Lower lobe of right lung (tissue), 2 donors: ENCODE measurements at places on chromosomes 7 and 10. TPM values are rescaled to one million over a fixed set of nuclear protein-coding genes. Genes with fewer than 3 reads are reported as not detected.
A peak's percentile ranks its signal among the peaks of the same experiment; 100 is the strongest.

GRCh38 chr7:139850906-139851305, 21.8 kb downstream of the TBXAS1 start:
- no peak for DNase-seq

DNA sequence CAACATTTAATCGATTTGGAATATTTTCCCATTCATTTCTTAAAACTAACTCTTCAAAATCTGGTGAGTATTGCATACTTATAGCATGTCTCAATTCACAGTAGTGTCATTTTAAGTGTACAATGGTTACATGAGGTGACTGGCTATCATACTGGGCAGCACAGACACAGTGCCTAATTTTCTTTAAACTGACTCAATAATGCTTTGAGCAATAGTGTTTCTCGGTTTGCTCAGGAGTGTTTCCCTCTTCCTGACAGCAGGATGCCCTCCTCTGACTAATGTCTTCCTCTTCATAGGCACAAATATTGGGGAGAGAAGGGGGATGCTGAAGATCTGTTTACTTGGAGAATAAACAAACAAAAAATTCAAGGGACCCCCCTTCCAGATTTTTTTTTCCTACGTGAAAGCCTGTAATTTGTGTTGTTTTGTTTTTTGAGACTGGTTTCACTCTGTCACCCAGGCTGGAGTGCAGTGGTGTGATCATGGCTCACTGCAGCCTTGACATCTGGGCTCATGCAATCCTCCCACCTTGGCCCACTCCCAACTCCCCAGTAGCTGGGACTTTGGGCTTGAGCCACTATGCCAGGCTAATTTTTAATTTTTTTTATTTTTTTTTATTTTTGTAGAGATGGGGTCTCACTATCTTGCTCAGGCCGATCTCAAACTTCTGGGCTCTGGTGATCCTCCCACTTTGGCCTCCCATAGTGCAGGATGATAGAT, 2.2 kb downstream of the MRC1 start:
- no peak for DNase-seq

CYP2E1 gene
- total RNA-seq, result 0.86 TPM

- no peak for DNase-seq
Observed at GRCh38 chr7:34277803-34278199, 372.5 kb downstream of the BMPER start.

TMED4 gene
- 71.9 TPM for total RNA-seq

SFRP4 gene
- total RNA-seq, result 4.8 TPM

DNA sequence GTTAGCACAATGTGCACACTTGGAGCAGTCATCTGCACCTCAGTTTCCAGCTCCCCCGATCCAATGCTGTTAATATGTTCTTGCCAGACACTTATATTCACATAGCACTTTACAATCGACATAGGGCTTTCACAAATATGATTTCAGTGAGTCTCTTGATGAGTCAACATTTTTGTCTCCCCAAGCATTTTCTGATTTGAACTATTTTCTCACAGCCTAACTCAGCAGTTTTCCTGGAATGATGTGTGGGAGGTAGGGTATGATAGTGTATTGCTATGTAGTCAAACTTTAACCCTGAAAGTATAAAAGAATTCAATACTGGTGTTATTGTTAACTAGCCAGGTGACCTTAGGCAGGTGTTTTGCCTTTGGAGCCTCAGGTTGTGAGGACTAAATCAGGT, 82.5 kb upstream of the LRGUK start:
- no peak for DNase-seq

- peak; percentile 91 for DNase-seq
Observed at GRCh38 chr7:116952635-116953371, 498 bp upstream of the ST7 start.

- no peak for DNase-seq
Observed at GRCh38 chr7:82443036-82443546, 486 bp downstream of the CACNA2D1 start.

DNA sequence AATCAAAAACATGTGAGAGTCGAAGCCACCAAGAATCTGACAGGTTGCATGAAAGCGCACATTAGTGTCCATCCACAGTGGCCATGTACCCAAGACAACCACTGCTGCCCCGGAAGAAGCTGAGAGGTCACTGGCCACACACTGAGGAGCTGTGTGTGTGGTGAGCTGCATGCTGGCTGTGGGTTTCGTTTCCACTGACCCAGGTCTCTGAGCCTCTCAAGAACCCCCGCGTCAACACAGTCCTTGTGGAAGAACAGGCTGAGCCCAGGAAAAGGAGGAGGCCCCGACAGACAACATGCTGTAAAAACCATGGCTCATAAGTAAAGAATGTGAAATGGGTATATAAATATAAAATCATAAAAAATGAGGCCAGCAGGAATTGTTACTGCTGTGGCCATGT, 8.2 kb downstream of the VIPR2 start:
- DNase-seq, result no peak

GRCh38 chr10:85008488-85009184, 680.2 kb downstream of the CCSER2 start:
- no peak for DNase-seq

DNA sequence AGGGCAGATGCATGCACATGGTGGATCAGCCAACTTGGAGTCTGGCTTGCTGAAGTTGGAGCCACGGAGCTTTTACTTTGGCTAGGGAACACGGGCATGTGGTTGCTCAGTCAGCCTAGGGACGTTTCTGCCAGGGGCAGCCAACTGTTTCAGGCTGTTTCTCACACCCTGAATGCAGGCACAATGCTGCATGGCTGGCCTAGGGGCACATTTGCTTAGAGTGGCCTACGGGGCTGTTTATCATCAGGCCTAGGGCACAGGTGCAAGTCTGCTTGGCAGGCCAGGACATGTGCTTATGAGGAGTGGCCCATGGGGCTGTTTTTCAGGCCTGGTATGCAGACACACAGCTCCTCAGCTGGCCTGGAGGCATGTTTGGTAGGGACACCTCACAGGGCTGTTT, 107.4 kb downstream of the GSAP start:
- no peak for DNase-seq

DNA sequence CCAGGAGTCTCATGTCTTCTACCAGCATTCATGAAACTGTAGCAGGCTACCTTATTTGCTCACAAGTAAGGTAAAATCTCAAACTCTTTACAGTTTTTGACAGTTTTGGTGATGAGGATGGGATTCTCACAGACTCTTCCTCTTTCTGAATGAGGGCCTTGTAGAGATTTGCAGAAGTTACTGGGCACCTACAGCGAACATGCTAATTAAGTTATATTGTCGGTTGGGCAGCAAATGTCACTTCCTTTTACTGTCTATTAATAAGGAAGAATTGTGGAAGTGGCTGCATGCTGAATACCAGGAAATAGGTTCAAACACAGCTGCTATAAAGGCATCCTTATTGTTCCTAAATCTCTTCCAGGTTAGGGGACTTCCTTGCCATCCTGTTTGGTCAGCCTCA, 189.6 kb downstream of the DNAJC1 start:
- no peak for DNase-seq

ZFYVE27 gene
- 28.3 TPM for total RNA-seq

- no peak for DNase-seq
Observed at GRCh38 chr10:70162151-70162891, 8.0 kb downstream of the SAR1A start.

DNA sequence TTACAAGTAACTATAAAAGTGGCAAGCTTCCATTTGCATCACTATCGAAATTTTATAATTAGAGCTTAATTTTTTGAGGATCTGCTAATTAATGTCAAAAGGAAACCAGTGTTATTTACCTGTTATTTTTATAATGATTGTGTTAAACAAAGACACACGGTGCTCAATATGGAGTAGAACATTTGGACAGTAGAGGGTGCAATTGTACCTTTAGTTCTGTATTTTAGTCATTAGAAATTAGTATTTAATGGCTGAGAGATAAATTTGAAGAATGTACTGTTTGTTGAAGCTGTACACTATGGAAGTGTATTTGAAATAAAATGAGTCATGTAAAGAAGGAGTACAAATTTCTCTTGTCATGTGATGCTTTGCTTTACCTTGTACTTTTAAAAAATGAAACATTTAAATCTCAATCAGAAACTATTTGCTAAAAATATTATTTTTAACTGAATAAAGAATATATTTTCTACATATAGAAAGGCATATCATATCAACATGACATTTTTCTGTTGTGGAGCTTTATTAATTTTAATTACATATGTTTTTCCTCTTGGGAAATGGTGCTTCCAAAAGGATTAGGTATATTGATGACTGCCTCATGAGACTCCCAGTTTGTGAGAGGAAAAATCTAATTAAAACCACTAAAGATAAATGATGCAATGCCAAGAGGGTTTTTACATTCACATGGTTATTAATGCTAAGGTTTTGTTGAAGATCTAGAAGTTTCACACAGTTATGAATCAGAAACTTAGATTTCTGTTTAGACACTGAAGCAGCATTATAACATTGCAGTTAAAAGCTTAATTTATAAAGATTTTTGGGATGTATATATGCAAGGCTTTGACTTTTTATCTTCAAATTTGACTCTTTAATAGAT, 10.4 kb upstream of the PRKG1 start:
- DNase-seq, result no peak

SFTPD gene
- total RNA-seq, result 630 TPM

DNA sequence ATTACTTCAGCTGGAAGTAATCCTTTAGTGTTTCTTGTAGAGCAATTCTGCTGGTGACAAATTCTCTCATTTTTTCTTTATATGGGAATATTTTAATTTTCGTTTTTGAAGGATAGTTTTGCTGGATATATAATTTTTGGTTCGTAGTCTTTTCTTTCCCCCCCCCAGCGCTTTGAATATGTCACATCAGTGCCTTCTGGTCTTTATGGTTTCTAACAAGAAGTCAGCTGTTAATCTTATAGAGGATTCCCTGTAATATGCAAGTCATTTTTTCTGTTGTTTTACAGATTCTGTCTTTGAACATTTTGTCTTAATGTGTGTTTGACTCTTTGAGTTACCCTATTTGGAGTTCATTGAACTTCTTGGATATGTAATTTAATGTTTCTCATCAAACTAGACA, 96.3 kb downstream of the SDK1 start:
- DNase-seq, result no peak

- no peak for DNase-seq
Observed at GRCh38 chr7:525740-526139, 6.1 kb upstream of the PDGFA start.

- DNase-seq, result no peak
Observed at GRCh38 chr10:99869581-99870122, 87.2 kb downstream of the ABCC2 start.

- no peak for DNase-seq
Observed at GRCh38 chr7:67251986-67252558, 255.4 kb downstream of the TYW1 start.

MMRN2 gene
- 53.1 TPM for total RNA-seq

DNA sequence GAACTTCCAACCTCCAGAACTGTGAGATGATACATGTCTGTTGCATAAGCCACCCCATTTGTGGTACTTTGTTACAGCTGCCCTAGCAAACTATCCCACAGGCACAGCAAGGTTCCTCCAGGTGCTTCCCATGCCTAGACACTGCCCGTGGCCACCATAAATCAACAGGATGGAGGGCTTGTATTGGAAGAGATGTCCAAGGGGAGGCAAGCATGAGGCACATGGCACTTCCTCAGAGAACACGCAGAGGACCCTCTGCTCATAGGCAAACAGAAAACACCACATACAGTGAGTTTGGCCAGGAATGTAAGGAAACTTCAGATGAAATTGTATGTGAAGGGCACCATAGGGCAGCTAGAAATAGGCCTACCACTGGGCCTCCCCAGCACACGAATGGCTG, 291.1 kb downstream of the GRID1 start:
- no peak for DNase-seq

PANK1 gene
- 8.2 TPM for total RNA-seq

DNA sequence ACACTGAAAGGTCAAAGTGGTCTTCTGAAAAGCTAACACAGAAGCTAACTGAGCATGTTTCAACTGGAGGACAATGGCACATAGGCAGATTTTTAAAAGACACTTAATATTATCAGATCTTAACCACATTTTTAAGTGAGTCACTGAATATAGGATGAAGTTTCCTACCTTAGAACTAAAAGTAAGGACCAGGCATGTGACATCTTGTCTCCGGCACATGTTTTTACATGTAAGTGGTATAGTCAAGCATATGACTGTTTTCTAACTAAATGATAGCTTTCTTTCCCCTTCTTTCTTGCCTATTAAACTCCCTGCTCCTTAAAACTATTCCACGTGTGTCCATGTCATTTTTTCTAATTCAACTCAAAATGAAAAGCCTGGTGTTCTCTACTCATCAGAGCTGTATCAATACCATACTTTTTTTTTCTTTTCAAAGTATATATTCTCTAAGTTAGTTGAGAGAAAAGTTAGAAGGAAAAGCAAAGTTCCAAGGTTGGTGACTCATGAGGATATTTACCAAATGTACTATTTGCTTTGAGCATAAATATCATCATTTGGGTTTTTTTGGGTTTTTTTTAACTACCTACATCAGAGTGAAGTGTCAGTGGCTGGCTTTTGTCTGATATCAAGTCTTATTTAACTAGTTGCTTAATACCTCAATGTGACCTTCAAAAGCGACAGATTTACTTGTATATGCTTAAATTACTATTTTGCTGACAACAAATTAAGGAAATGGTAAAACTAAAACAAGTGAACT, 127.5 kb downstream of the CRPPA start:
- no peak for DNase-seq

GNGT1 gene
- total RNA-seq, result not detected

GRCh38 chr10:122894261-122894944, 15.0 kb upstream of the FAM24B start:
- DNase-seq, result no peak

MSMB gene
- 5.3 TPM for total RNA-seq

LFNG gene
- 42.6 TPM for total RNA-seq
